ENCODE measurements at places on chromosomes 12 and 14. TPM values are rescaled to one million over a fixed set of nuclear protein-coding genes. Genes with fewer than 3 reads are reported as not detected.

MIP gene
- total RNA-seq = not detected

CCDC197 gene
- not detected for total RNA-seq

LRRC9 gene
- total RNA-seq = under 0.01 TPM

C14orf39 gene
- 1.6 TPM for total RNA-seq
